ENCODE measurements at places on chromosomes 5 and 9.

- no peak for DNase-seq
Observed at GRCh38 chr5:68805444-68805843, 288.4 kb upstream of the SLC30A5 start.

DNA sequence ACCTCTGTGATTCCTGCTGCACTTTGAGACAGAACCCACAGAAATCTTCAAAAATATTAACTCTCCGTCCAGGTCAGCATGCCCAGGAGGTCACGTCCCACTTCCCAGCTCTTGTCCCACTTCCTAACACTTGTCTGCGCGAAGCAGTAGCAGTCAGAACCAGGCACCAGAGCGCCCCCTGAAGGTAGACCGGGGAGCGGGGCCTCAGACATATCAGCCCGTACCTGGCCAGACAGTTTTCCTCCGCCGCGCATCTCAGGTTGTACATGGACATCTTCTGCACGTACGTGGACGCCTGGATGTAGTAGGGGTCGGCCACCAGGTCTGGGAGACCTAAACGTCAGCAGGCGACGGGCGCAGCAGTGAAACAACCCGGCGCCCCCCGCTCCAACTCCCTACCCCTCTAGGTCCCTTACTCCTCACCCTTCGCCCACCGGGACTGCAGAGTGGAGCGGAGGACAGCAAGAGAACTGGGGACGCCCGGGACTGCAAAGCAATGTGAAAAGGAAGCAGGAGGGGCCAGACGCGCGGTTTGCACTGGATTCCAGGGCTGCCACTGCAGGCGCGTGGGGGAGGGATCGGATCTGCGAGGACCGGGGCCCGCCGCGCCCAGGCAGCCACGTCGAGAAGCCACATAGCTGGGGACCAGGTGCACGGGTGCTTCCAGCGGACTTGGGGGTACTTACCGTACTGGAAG is 1.2 kb downstream of the LOX start:
- DNase-seq = peak; percentile 66

DNA sequence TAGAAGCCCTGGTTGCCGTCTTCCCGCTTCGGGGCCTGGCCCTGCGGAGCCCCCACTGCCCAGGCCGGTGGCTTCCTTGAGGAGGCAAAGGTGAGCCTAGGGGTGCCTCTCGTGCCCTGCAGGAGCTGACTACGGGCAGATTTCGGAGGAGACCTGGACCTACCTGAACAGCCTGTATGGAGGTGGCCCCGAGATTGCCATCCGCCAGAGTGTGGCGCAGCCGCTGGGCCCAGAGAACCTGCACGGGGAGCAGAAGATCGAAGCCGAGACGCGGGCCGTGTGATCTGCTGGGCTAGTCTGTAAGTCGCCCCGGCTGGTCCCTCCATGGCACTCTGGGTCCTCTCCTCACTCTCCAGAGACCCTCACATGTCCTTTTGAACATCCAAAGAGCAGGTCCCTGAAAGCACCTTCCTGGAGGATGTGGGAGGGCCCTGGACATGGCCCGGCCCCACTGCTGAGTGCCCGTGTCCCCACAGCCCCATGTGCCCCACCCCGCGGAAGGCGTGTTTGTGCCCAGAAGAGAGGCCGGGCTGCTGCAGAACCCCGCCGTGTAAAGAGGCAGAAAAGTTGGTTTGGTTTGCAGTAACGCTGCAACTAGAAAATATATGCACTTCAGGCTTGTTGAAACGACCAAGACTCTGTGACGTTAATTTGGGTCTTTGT is 44.9 kb downstream of the USP20 start:
- DNase-seq = no peak

DNA sequence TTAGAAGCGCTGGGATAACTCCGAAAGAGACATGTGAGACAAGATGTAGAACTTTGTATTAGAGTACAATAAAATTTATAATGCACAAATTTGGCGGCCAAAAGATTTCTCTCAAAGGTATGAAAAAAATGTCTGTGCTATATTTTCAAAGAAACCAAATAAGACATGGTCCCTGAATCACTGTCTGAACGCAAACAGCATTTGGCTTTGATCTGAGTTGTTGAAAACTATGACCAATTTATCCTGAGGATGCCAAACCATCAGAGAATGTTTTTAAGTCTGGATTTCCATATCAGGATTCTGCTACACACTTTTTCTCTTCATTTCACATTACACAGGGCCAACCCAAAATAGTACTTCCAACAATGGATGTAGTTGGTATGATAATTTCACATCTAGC is 9.9 kb upstream of the GLIS3 start:
- no peak for DNase-seq

DNA sequence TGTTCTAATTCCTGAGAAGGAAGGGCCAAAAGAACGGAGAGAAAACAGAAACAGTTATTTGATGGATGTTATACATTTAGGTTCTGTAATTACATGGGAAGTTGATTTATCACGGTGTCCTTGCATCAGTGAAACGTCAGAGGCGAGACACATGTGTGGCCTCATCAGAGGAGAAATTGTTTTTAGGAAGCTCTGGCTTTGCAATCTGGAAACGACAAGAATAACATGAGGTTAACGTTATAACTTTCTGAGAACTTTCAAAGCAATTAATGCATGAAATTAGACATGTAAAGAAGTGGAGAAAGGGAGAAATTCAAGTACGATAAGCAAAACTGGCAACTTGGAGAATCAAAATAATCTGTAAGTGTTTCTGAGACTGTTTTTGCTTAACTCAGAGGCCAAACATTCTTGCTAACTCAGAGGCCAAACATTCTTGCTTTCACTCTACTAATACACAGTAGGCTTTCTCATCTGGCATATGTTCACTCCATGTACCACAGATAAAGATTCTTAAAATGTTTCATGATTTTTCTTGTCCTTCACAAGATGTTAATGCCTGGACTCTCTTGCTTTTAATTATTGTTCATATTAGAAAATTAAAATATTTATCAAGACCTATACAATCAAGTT is 933.0 kb downstream of the TLE4 start:
- no peak for DNase-seq

DNA sequence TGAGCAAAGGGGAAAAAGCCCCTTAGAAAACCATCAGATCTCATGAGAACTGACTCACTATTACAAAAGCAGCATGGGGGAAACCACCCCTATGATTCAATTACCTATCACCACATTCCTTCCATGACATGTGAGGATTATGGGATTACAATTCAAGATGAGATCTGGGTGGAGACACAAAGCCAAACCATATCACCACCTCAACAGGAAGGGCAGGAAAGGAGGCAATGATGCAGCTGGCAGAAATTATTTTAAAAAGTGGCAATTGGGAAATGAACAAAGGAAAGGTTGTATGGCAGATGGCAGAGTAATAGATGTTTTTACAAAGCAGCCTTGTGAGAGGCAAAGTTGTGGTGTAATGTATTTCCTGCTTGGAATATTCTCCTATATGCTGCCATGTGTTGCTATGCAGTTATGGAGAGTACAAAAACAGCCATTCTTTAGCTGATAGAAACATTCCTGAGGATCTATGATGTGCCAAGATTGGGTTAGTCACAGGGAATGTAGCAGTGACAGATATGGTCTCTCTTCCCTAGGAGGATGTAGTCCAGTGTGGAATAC is 138.8 kb downstream of the SMC2 start:
- no peak for DNase-seq

DNA sequence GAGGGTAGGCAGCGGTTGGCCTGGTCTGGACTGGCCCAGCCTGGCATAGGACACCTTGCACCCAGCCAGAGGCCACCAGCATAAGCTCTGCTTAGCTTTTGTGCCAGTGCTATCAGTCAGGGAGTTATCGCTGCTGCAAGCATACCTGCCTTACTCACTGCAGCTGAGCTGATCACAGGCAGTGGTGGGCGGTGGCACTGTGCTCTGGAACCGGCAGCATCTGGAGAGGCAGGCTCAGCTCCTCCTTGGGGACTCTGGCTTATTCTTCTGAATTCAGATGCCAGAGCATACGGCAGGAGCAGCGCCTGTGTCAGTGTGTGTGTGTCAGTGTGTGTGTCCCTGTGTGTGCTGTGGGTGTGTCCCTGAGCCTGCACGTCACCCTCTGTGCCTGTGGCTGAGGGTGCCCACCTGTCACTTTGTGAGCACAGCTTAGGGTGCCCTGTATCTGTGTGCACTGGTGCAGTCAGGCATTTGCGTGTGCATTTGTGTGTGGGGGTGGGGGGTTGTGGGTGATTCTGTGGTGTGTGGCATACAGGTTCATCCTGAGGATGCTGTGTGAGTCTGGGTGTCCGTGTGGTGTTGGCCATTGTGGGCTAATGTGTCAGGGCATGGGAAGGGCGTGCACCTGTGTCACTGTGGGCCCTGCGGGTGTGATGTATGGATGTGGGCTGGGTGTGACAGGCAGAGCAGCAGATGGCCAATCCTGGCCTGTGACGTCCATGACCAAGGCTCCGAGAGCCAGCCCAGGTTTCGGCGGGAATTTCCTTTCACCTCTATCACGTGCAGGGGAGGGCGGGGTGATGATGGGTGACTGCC is 23.5 kb downstream of the LMX1B start:
- DNase-seq = no peak

DNA sequence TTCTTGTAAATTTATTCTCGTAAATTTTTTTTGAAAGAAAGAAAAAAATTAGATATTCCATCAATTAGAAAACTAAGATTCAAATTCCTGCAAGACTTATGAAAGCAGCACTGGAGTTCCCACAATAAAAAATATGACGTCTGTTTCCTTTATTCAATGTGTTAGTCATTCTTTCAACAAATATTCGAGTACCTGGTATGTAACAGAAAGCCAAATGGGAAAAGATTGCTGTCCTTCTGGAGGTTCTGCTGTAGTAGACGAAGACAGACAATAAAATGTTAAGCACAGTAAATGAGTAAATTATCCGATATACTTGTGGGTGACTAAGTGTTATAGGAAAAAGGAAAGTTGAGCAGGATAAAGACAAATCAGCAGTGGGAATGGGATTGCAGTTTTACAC is 92.2 kb downstream of the ADAMTSL1 start:
- no peak for DNase-seq

- no peak for DNase-seq
Observed at GRCh38 chr5:101080462-101081240, 177.6 kb upstream of the ST8SIA4 start.

DNA sequence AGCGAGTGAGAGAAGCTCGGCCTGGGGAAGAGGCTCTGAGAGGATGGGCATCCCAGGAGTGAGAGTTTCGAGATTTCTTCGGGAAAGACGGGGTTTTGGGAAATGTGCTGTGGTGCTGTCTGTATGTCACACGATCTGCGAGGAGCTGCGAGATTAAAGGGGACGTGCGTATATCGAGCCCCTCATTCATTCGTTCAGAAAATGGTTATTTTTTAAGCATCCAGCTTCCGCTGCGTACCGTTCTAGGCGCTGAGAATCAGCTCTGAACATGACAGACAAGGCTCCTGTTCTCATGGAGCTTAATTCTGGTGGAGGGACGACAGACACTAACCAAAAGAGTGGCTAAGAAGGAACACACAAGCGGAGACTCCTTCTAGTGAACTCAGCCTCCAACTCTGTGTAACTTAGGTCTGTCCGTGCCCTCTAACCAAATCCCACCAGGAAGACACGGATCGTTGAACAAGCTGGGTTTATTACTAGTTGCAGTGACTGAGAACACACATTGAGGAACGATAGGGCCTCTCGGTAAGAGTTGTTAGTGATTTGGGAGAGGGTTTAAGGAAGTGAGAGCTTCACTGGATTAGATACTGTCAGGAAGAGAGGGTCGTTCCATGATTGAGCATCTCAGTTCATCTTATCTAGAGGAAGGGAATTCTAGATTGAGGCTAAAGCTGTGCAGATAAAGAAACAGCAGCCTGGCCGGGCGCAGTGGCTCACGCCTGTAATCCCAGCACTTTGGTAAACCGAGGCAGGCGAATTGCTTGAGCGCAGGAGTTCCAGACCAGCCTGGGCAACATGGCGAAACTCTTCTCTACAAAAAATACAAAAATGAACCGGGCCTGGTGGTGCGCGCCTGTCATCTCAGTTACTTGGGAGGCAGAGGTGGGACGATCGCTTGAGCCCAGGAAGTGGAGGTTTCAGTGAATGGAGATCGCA is 1.0 kb upstream of the FBXW11 start:
- DNase-seq = no peak

- DNase-seq = no peak
Observed at GRCh38 chr5:22053195-22053594, 799.9 kb downstream of the CDH12 start.

DNA sequence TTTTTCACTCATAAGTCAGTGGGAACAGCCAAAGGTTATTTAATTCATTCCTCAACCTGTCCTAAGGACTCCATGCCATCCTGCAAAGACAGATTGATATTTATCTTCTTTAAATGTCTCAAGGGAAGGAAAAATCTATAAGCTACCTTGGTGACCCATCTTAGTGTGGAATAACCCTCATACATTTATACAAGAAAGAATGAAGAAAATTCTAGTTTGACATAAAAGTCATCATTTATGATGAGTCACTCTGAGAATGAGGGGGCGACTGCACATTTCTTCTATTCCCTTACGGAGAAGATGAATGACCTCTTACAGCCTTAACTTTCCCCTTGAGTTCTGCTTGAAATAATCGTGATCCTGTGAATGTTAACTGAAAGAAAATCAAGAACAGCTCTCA is 26.8 kb upstream of the NUDT12 start:
- no peak for DNase-seq

GRCh38 chr9:119853126-119853525 is 483.9 kb upstream of the BRINP1 start:
- DNase-seq = no peak

GRCh38 chr5:180785794-180786221 is 16.8 kb downstream of the MGAT1 start:
- no peak for DNase-seq

- DNase-seq = no peak
Observed at GRCh38 chr5:321726-322251, 275 bp downstream of the AHRR start.

DNA sequence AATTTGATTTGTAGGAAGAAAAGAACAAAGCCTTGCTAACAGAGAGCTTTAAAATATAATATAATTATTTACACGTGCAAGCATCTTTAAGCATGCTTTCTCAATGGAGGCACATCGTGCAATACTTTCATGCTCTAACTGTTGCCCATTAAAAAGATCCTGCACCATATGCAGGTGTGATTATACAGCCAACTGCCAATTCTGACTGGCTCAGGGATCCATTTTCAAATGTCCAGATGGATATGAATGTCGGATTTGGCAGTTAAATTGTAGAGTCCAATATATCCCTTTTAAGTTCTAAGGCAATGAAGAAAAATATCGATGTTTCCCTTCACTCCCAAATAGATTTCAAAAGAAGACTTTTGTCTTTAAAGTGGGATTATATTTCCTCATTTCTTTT is 416.4 kb upstream of the CD180 start:
- DNase-seq = no peak

- DNase-seq = no peak
Observed at GRCh38 chr5:59678943-59679342, 214.6 kb downstream of the PDE4D start.

DNA sequence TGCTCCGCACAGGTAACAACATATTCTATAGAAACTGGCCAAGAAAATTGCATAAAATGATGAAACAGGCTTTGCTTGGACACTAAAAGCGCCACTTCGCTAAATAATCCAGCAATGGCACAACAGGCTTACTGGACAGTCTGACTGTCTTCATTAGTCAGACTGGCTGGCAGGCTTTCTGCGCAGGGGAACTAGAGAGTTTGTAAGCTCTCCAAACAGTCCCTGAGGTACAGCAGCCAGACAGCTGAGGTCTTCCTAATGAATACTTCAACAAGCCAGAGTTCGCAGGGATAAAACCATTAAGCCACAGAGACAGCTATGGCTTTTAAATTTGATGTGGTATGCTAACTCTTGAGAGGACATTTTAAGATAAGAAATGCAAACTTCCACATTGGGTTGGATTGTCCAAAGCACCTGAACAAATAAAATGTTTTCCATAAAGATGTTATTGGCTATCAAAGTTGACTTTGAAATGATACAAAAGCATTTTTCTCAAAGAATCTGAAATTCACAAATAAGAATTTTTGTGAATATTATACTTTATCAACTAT is 20.7 kb downstream of the PLK2 start:
- DNase-seq = no peak
